ENCODE measurements at places on chromosomes 3 and 15. TPM values are rescaled to one million over a fixed set of nuclear protein-coding genes. Genes with fewer than 3 reads are reported as not detected.

CHD2 gene
- total RNA-seq: 105 TPM

COL6A5 gene
- total RNA-seq: not detected

RAP2B gene
- 13.7 TPM for total RNA-seq

SKOR1 gene
- total RNA-seq: 0.09 TPM

GOLGA8K gene
- 0.89 TPM for total RNA-seq

VWA5B2 gene
- not detected for total RNA-seq

SNTN gene
- total RNA-seq: not detected

ZPLD1 gene
- total RNA-seq: not detected

ZNF609 gene
- 50.9 TPM for total RNA-seq

TSPAN3 gene
- 37.8 TPM for total RNA-seq

FEZF2 gene
- total RNA-seq: not detected

RTP4 gene
- 3.9 TPM for total RNA-seq

ATP13A4 gene
- total RNA-seq: 0.74 TPM

CCDC39 gene
- total RNA-seq: not detected

TRH gene
- total RNA-seq: not detected

PLA2G4B gene
- 10.5 TPM for total RNA-seq

SCN11A gene
- 0.02 TPM for total RNA-seq

All from activated T-helper 2 cell treated with anti-CD3 and anti-CD28 coated beads, Interferon-gamma antibody, Interleukin-2, Interleukin-4, amounts not matched to agents 10 μg/mL and 5 μg/mL and 100 μg/mL, durations not matched to agents 14 hours and 24 hours and 36 hours (primary cell).